Lung microvascular endothelial cell (primary cell): ENCODE measurements at places on chromosomes 6 and 20.

GRCh38 chr6:46758960-46759753, 12.4 kb downstream of the ANKRD66 start:
- no peak for DNase-seq

- DNase-seq: no peak
These were observed 527.1 kb upstream of the MARCKS start for GRCh38 chr6:113329942-113330635.

DNA sequence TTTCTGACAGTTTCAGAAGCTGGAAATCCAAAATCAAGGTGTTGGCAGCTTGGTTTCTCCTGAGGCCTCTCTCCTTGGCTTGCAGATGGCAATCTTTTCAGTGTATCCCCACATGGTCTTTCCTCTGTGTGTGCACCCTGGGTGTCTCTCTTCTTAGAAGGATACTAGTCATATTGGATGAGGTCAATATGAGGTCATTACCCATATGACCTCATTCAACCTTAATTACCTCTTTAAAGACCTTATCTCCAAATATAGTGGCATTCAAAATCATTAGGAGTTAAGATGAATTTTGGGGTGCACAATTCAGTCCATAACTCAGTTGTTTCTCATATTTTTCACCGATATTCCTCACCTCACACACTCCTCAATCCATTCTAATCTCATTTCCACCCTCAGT, 92.4 kb upstream of the TGM3 start:
- no peak for DNase-seq

- peak; percentile 88 for DNase-seq
These were observed 4.2 kb upstream of the PRPH2 start for GRCh38 chr6:42726485-42727086.

GRCh38 chr6:70336996-70337742, 34.3 kb upstream of the COL9A1 start:
- DNase-seq: no peak

DNA sequence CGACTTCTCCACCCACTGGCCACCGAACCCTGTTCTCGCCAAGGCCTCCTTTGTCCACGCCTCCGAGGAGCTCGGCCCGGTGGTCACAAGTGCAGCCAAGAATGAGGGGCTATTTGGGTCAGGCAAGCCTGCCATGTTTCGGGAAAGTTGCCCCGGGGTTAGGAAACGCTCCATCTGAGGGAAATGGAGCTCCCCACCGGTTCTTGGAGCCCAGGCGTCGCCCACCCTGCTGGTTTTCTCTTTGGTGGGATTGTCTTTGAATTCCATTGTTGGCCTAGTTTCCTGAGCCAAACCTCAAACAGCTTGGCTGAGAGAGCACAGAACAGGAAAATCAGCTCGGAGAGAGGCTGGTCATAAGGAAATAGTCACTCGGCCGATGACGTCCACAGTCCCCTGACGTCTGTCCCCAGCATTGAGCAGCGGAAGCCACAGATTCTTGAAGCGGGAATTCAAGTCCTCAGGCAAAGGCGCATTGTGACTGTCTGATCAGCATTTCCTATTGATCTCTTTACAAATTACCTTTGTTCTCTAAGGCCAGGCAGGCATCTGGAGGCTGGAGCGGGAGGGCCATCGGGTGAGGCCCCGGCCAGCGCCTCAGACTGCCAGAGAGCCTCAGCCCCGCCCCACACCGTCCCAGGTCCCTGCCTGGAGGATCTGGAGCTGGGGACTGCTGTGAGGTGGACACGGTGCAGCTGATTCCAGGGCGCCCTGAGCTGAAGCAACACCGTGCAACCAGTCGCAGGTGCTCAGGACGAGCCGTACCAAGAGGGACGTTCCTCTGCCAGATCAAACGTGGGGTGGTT, 138.6 kb downstream of the DLL1 start:
- DNase-seq: peak; percentile 39

DNA sequence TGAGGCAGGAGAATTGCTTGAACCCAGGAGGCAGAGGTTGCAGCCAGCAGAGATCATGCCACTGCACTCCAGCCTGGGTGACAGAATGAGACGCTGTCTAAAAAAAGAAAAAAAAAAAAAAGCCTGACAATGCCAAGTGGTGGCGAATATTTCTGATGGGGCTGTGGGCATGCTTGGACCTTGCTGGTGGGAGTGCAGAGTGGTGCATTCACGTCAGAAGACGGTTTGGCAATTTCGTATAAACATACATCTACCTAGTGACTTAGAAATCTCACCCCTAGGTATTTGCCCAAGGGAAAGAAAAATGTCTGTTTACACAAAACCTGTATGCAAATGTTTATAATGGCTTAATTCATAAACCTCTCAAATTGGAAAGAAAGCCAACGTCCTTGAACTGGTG, 33.6 kb downstream of the CTCFL start:
- no peak for DNase-seq

- DNase-seq: peak; percentile 27
These were observed 80.3 kb downstream of the BACH2 start for GRCh38 chr6:90216072-90216977.

DNA sequence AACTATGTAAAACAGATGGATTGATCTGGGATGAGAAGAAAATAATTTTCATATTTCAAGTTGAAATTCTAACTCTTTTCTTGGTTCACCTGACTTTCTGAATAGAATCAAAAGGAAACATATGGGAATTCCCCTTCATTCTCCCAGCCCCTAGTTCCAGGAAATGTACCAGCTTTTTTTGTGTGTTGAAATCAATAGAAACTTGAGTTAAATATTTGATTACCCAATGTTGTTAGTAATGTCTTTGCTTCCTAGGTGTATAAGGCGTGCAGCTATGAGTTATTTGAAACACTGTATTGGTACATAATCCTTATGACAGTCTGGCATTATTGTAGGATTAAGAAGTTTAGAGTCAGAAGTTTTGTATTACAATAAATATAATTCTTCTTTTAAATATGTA, 21.5 kb downstream of the VNN2 start:
- no peak for DNase-seq

GRCh38 chr20:35106827-35107380, 14.3 kb upstream of the TRPC4AP start:
- DNase-seq: no peak

DNA sequence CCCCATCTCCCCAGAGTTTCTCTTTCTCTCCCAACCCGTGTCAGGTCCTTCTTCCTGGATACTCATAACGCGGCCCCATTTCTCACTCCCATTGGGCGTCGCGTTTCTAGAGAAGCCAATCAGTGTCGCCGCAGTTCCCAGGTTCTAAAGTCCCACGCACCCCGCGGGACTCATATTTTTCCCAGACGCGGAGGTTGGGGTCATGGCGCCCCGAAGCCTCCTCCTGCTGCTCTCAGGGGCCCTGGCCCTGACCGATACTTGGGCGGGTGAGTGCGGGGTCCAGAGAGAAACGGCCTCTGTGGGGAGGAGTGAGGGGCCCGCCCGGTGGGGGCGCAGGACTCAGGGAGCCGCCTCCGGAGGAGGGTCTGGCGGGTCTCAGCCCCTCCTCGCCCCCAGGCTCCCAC, at the start of gene HLA-F:
Gene HLA-F, plus strand, starts transcription at position 173 of the 404 bp plus-strand sequence. Its CDS starts 30 bp downstream, at position 203.
- peak; percentile 89 for DNase-seq

GRCh38 chr6:84953111-84953755, 188.8 kb upstream of the TBX18 start:
- no peak for DNase-seq

DNA sequence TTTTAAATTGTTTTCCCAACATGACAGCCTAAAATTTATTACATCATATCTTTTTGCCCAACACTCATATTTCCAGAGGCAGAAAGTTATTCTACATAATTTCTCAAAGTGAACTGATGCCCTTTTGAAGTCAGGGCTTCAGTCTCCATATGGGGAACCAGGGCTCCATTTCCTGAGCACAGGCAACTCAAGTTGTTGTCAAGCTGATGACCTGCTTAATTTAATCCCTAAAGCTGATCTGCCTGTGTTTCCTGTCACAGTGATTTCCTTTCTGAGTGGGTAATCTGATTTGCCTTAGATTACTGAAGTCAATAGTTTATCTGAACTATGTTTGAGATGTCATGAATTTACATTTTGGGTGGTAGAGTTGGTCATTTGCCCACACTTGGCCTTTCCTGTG, 932.1 kb upstream of the MANEA start:
- no peak for DNase-seq
